HS-5 (cell line): ENCODE measurements at places on chromosomes 4 and X.

GRCh38 chr4:2886161-2886560, 42.5 kb downstream of the ADD1 start:
- no peak for DNase-seq

DNA sequence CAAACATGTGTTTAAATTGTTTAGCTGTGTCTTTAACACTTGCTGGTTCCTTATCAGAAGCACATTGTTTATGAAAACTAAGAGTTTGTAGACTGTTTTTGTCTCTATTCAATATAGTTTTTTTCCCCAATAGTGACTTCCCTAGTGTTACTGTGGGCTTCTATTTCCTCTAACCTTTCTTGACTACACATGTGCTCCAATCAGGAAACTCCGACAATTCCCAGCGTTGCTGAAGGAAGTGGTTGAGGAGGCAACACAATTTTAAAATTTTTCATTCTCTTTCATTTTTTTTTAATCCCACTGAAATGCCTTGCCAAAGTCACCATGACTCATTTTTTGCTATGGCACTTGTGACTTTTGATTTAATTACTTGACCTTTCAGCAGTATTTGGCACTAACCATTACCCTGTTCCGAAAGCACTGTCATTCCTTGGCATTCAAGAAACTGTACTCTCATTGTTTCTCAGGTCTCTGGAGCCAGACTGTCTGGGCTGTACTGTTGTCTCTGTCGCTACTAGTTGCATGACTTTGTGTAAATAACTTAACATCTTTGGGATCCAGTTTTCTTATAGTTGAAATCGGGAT, 67.6 kb upstream of the FREM3 start:
- peak; percentile 2 for DNase-seq

DNA sequence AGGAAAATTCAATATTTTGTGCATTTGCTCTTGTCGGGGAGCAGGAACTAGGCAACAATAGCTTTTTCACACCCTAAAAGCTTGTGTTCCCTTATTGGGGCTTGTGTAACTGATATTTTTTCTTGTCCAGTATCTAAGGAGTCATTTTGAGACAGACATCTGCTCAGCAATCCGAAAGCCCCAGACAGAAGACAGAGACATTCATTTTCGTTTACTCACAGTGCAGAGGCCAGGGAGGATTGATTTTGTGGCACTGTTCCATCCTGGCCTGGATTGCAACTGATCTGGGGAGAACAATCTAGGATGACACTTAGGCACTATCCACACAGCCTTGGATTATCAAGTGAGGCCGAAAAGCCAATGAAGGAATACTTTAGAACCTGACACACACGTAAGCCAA, 27.4 kb upstream of the PLAC1 start:
- DNase-seq: no peak

DNA sequence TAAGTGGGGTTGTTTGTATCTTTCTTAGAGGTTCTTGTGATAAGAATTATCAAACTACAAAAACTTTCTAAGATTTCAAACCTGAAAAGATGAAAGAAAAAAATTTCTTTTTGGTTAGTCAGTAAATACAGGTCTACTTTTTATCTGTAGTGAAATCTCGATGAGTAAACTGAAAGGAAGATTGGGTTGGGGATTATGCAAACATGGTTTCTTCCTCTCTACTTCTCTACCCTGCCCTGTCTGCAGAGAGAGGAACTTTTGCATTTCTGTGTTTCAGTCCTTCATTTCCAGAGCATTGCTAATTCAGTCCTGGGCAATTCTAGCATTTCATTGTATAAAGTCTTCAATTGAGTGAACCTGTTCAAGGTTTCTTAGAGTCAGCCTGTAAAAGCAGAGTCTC, 51.6 kb upstream of the IL2 start:
- DNase-seq: no peak

DNA sequence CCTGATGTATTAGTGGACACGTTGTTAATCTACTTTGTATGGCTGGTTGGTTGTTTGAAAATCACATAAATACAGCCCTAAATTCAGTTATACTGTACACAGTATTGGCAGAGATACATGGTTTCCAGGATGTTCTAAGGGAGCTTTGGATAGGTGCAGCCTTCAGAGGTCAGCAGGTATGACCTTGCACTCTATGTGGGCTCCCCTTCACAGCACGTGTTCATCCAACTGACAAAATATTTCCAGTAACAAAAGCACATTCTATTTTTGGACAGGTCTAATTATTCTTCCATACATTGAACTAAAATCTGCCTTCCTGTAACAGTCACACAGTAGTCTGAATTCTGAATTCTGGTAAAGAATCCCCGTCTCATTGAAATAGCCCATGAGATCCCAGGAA, 92.8 kb upstream of the RAPGEF2 start:
- no peak for DNase-seq
